ENCODE measurements at places on chromosomes 5 and 9.

- no peak for DNase-seq
Observed at GRCh38 chr5:73367650-73368049, 80.9 kb downstream of the FOXD1 start.

GRCh38 chr5:54691656-54692055 is 174.1 kb downstream of the SNX18 start:
- DNase-seq = no peak

GRCh38 chr5:149002053-149002452 is 60.8 kb downstream of the SH3TC2 start:
- DNase-seq = no peak

GRCh38 chr5:54469622-54470021 is 14.1 kb downstream of the HSPB3 start:
- DNase-seq = no peak

DNA sequence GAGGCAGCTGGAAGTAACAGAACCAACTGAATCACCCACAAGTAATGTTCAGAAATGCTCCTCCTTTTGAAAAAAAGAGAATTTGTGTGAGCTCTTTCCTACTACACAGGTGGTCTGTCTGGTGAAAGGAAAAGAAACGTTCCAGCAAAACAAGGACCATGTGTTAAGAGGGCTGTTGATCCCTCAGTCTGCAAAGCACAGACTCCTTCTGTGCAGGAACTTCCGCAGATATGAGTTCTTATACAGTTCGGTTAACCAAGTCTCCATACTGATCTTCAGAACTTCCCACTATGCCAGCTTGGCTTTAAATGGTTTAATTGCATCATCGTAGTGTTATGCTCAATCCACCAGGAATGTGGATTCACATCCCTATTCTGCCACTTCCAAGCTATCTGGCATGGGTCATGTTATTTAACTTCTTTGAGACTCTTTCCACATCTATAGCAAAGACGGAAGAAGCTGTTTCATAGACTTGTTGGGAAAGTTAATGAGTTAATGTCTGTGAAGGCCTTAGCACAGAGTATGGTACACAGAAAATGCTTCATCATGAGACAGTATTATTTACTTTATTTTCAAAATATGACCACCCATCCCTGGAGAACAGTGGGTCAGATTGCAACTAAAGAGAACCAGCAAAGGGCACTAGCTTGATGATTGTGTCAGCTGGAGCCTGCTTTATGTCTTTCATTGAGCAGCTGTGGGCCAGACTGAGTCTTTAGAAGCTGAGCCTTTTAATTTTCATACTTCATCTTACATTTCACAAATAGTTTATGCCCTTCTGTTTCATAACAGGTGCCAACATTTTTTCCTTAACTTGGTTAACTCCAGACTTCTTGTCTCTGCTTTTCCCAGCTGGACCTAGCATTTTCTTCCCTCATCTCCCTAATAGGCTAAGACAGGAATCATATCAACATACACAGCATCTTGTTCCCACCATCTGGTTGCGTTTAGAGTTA is 89.9 kb downstream of the MAMDC2 start:
- no peak for DNase-seq

DNA sequence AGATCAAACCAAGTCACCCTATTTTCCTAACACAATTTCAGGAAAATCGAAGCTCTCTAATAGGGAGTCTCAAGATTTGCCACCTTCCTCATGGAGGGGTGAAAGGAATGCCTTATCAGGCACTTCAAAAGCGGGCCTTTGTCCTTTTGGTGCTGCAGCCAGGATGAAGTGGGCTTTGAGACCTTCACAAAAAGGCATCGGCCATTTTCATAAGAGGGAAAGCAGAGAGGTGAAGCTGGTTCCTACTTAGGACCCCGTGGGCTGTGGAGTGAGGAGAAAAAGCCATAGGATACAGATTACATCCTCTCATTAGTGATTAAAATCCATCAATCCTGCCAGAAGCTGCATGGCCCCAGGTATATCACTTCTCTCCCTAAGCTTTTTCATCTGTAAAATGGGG is 859 bp downstream of the CDKN2AIPNL start:
- no peak for DNase-seq

DNA sequence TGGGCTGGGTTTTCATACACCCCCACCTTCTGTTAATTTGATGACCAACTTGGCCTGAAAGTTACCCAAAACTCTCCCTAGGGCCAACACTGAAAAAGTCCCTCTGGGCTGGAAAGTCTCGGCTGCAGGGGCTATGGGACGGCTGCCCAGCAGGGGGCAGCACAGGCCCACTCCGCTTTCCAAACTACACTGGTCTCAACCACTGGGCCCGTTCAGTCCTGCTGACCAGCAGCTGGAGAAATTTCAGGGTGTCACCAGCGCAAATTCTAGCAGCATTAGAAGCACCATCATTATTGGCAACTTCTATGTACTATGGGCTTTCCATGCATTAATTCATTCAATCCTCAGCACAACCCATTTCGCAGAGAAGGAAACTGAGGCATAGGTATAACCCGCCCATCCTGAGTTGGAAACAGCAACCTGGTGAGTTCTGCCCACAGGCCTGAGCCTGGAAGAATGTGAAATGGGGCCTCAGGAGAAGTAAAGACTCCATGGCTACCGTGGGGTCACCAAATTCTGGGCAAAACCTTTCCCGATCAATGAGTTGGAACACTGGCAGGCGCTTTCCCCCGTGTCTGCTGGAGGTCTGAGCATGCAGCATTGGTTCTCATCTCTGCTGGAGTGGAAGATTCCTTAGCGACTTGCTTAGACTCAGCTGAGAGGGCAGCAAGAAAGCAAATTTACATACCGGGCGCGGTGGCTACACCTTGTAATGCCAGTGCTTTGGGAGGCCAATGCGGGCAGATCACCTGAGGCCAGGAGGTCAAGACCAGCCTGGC is 9.7 kb downstream of the ORM2 start:
- DNase-seq = peak; percentile 32

GRCh38 chr5:14838396-14839319 is 32.9 kb downstream of the ANKH start:
- no peak for DNase-seq

- no peak for DNase-seq
Observed at GRCh38 chr5:144183254-144183889, 12.7 kb downstream of the KCTD16 start.

DNA sequence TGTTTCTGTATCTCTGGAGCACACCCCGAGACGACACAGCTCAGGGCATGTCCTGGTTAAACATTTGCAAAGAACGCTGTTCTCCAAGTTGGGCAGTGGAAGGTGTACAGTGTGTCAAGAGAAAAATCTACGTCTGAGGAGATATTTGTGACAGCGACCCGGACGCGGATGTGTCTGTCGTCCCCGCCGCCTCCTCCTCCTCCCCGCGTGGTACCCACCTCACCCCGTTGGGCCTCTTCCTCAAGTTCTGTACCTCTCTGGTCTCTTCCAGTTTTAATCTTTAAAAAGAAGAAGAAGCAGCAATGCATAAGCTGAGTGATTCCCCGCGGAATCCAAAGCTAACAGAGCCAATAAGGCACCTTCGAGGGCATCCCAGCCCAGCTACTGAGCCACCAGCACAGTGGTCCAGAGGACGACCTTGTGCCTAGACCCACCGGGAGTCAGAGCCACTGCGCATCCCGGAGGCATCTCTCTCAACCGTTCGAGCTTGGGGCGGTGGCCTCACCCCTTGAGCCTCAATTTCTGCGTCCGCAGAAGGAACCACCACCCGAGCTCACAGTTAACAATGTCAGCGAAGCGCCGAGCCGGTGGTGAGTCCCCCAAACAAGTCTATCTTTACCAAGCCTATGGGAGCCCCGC is 467 bp downstream of the C9orf78 start:
- DNase-seq = peak; percentile 42

GRCh38 chr5:177372910-177373309 is 11.3 kb upstream of the SLC34A1 start:
- DNase-seq = peak; percentile 24

- DNase-seq = no peak
Observed at GRCh38 chr5:5044247-5044840, 95.8 kb upstream of the ADAMTS16 start.

DNA sequence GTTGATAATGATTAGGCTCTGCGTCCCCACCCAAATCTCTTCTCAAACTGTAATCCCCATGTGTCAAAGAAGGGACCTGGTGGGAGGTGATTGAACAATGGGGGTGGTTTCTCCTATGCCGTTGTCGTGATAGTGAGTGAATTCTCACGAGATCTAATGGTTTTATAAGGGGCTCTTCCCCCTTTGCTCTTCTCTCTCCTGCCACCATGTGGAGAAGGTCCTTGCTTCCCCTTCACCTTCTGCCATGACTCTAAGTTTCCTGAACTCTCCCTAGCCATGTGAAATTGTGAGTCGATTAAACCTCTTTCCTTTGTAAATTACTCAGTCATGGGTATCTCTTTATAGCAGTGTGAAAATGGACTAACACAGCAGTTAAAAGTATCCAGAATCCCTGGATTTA is 715.2 kb upstream of the DMAC1 start:
- no peak for DNase-seq

GRCh38 chr5:96538808-96539250 is 105.8 kb upstream of the PCSK1 start:
- DNase-seq = no peak

DNA sequence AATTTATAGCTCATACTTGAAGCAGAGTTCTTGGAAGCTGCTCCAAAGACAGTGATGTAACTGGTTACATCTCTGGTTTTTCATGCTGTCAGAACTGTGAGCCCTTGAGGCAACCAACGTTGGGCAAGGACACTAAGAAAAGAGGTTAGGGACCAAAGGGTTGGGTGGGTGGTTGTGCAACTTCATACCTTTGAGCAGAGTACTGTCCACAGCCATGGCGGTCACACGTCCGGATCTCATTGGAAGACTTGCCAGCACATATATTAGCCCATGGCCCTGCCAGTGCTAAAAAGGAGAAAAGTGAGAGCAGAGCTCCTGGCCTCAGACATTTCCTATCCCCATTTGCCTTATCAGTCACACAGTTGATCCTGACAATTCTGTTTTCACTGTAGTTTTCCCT is 2.1 kb downstream of the LECT2 start:
- DNase-seq = no peak

- DNase-seq = peak; percentile 54
Observed at GRCh38 chr9:35664531-35665470, at the start of gene ARHGEF39. TSS of gene ARHGEF39 (minus strand) at chr9:35665195. CDS start at chr9:35665169, 26 bp downstream.

DNA sequence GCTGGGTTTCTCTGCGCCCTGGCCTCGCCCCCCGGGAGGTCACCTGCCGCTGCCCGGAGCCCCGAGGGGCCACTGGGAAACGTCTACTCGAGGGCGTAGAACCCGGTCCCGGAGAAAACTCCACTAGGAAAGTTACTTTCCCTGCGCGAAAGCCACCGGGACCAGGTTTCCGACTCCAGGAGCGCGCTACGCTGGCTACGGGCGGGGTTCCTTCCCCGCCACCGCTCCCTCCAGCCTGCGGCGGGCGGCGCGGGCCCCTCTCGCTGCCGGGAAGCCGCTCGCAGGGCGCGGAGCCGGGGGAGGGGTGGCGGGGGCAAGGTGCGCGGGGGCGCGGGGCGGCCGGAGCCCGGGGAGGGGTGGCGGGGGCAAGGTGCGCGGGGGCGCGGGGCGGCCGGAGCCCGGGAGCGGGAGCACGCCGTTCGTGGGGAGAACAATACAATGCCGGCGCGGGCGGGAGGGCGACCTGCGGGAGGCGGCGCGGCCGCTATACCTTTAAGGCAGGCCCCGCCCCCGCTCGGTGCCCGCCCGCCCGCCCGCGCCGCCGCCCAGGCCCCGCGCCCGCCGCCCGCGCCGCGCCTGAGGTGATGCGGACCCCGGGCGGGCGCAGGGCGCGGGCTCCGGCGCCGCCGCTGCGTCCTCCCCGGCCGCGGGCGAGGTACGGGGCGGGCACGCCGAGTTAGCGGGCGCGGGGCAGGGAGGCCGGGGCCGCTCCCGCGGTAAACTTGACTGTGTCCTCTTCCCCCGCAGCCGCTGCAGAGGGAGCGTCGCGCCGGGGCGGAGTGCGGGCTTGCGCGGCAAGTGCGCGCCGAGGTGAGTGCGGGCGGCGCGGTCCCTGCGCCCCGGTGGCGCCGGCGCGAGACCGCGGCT is 278.1 kb downstream of the AOPEP start:
- DNase-seq = peak; percentile 10

DNA sequence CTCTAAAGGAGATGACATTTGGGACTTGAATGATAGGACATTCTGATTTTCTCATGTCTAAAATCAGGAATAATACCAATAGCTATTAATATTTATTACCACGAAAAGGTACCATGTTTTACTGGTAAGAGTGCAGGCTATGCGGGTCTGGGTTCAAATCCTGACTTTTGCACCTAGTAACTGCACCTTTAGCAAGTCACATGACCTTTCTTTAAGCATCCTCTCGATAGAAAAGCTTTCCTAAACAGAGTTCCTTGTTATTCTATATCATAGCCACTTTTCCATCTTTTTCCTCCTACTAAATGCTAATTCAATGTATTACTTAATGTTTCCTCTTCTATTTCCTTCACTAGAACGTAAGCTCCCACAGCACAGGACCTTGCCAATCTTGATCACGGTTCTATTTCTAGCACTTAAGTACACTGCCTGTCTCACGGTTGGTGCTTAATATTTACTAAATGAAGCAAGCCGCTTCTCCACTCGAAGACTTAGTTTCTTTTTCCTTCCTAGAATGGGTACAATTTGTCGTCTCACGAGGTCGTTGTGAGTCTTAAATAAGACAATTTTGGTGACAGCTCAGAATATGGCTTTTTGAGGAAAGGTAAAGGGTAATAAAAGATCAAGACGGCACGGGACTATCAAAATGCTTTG is 816 bp downstream of the RBM18 start:
- DNase-seq = no peak

- DNase-seq = no peak
Observed at GRCh38 chr5:177435847-177436536, 9.5 kb downstream of the GRK6 start.

DNA sequence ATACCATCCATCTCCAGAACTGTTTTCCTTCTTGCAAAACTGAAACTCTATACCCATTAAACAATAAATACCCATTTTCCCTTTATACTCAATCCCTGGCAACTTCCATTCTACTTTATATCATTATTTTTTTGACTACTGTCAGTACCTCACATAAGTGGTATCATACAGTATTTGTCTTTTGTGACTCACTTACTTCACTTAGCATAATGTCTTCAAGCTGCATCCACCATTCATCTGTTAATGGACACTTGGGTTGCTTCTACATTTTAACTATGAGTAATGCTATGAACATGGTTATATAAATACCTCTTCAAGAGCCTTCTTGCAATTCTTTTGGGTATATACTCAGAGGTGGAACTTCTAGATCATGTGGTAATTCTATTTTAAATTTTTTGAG is 11.6 kb upstream of the TYRP1 start:
- no peak for DNase-seq

DNA sequence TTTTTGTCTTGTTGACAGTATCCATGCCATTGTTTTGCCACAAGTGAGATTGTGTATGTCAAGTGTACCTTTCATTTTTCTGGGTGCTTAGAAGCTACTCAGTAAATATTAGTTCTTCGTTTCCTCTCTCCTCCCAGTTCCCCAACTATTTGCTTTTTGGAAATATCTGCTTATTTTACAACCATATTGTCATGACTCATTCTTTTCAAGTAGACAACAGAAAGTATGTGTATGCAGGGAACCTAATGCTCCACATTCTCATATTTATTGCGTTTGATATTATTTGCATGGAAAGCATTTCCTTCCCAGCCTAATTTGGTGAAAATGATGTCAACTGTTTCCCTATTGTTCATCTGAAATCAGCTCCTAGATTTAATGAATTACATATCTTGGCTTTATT is 483.7 kb upstream of the RIOK2 start:
- no peak for DNase-seq

Measured in stimulated activated CD4-positive, alpha-beta T cell treated with anti-CD3 and anti-CD28 coated beads, Interleukin-4, amount 100 ng/mL, for 4 hours (primary cell).